ENCODE measurements at places on chromosomes 1 and 21.

DNA sequence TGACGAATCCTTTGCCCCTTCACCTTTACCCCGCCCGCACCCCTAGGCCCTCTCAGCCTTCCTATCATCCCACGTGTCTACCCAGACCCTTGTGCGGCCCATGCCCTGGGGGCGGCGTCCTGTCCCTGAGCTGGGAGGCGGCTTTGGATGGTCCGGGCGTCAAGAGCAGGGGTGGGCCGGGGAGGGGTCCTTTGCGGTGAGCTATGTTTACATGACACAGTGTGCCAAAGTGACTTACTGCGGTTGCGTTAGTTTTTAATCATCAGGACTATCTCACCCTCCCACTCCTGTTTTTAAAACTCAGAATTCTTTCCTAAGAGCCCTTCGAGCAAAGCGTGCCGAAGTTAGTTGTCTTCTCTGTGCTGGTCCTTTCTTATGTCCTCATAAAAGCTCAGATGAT lies 144.6 kb downstream of the PGBD5 start:
- DNase-seq = no peak

GRCh38 chr1:221182791-221183533 lies 303.7 kb downstream of the HLX start:
- no peak for DNase-seq

- no peak for DNase-seq
Measured at GRCh38 chr1:43206600-43207228, 34.6 kb downstream of the CFAP57 start.

DNA sequence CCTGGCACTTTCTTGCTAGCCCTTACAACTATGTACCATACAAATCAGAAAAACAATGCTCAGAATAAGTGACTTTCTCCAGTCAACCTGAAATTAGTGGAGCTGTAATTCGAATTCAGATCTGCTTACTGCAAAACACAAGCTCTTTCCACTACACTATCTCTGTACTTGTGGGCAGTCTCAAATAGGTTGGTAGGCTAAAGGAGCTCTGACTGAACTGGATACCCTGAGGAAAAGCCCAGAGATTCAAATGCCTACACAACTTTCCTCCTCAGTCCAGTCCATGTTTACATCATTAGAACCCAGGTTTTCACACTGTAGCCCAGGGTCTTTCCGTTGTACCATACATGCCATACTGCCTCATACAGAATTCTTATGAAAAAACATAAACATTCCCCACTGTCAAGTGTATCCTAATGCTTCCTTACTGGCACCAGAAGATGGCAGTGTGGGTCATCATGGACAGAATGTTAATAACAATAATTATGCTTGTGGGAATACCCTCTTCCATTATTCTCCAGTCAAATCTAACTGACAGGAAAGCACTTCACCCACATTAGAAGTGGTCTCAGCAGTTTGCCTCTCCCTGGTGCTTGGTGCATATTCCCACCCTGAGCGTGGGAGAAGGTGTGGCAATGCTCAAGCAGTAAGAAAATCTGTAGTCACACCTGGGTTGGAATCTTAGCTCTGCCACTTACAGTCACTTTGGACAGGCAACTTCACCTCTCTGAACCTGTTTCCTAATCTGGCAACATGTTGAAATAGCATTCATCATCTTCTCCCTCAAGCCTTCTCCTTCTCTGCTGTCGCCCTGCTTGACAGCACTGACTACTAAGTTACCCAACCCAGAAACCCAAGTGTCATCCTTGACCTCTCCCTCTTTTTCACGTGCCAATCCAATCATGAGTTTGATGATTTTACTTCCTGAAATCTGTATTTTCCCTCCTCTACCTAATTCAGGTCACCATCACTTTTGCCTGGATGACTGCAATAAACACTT lies 14.4 kb upstream of the ZFYVE9 start:
- peak; percentile 6 for DNase-seq

DNA sequence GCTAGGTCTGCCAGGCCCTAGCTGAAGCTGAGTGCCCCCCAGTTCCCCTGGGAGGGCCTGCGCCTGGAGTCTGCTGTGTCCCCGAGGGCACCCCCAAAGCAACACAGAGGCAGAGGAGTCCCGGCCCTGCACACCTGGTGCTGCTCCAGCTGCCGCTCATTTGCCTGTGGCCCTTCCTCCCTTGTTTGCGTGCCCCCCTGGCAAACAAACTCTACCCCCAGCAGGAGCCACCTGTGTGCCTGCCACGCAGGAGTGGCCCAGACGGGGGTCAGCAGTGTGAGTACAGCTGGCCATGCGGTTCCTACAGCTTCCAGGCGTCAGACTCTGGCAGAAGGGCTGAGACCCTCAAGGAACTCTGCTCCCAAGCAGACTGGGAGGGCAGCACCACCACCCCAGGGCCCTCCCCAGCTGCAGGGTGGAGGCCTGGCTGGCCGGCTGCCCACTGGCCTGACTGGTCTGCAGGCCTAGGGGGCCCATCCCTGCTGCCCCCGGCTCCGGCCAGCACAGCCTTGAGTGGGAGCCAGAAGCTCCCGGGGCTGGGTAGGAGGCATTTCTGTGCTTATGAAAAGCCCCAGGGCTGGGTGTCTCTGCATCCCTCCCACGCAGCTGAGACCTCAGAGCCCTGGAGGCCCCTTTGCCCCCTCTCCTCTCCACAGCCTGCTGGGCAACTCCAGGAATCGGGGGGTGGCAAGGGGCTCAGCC lies 563 bp upstream of the TAS1R3 start:
- DNase-seq = no peak

DNA sequence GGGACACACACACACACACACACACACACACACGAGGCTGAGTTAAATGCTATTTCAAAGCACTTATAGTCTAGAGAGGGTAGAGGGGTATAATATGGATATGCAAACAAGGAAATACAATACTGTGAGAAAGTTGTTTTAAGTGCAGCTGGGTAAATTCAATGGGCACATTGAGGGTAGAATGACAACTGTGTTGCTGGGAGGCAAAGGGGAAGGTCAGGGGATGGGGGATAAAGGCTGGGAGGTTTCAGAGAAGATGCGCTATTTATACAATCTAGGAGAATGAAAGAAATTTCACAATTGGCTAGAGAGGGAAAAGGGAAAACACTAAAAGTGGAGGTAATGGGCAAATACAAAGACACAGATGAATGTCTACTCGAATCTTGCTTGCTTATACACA lies 19.4 kb downstream of the EXTL2 start:
- DNase-seq = no peak

GRCh38 chr21:14584357-14585095 lies 38.4 kb upstream of the SAMSN1 start:
- DNase-seq = no peak

- DNase-seq = no peak
Measured at GRCh38 chr1:243898278-243898677, 48.2 kb upstream of the AKT3 start.

- DNase-seq = no peak
Measured at GRCh38 chr1:4674676-4675075, 20.3 kb downstream of the AJAP1 start.

GRCh38 chr1:94258873-94259331 lies 21.5 kb upstream of the ARHGAP29 start:
- no peak for DNase-seq

- DNase-seq = no peak
Measured at GRCh38 chr21:31213787-31214186, 130.3 kb downstream of the TIAM1 start.

GRCh38 chr1:40372658-40373322 lies 737 bp upstream of the SMAP2 start:
- DNase-seq = no peak

DNA sequence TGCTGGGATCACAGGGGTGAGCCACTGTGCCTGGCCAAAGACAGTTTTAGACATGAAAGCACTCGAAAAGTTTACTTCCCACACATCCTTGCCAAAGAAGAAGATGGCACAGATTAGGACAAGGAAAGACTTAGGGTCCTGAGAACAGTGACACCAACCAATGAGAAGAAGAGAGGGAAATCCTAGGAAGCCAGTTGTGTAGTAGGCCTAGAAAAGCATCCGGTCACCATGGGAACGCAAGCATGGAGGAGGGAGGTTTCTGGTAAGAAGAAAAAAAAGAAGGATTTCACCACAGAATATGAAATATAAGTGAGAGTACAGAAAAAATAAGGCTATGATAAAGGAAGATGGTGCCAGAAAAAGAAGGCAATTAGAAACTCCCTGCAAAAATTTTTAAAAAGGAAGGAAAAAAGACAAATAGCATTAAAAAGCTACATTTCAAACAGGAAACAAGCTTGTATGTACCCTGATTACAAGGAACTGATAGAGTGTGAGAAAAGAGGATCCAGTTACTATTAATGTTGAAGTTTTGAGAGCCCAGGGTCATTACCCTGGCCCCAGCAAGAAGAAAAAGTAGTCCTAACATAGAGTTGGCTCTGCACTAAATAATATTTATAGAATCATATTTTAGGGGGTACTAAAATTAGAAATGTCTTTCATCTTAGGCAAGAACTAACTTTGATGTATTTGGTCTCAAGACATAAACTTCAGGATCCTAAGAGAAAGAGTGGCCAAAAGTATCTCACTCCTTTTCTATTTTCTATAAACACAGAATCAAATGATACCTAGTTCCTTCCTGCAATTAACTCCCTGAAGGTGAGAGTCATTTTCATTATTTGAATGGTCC lies 16.1 kb downstream of the DIPK1A start:
- DNase-seq = no peak

GRCh38 chr1:112808861-112809684 lies 93.9 kb upstream of the PPM1J start:
- DNase-seq = peak; percentile 47

GRCh38 chr1:192225266-192225665 lies 67.0 kb downstream of the RGS18 start:
- DNase-seq = no peak

DNA sequence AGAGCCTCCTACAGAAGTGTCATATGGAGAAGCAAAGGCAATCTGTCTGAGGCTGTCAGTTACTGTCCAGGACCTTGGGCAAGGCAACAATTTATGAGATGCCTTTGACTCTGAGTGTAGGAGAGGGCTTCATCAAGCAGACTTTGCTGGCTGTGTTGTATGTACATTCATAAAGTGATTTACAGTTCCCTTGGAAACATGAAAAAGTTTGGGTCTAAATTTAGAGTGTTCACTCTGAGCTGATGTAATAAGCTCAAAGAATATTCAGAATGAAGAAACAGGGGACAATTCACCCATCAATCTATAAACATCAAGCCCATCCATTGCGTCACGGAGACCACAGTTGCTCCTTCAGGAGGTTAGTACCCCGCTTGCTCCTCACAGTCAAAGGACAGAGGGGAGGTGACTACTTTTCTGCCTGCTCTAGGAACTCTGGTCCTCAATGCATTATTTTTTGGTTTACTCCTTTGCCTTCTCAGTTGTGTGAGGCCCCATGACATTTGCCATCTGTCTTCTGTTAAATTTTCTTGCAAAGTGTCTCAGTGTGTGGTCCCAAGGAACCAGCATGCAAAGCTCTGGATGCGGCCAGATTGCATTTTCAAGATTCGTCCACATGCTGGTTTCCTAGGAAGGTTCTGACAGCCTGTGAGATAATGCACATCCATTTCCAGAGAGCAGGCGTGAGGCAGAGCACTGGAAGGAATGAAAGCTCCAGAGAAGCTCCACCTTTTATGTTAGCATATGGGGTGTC lies 241.1 kb upstream of the KIAA0040 start:
- no peak for DNase-seq

DNA sequence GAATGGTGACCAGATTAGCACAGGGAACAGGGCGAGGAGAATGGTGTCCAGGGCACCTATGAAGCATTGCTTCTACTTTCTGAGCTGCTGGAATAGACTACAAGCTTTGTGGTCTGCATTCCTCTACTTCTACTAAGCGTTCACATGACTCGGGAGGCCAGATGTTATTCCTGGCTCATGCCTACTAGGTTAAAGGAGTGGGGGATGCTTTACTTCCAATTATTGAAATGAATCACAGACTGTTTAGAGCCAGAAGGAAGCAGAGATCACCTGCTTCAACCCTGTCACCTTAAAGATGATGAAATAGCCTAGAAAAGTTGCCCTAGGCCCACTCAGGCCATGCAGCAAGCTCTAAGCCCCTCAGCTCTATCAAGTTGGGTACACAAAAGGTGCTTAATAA lies 633.5 kb downstream of the KIF26B start:
- no peak for DNase-seq

DNA sequence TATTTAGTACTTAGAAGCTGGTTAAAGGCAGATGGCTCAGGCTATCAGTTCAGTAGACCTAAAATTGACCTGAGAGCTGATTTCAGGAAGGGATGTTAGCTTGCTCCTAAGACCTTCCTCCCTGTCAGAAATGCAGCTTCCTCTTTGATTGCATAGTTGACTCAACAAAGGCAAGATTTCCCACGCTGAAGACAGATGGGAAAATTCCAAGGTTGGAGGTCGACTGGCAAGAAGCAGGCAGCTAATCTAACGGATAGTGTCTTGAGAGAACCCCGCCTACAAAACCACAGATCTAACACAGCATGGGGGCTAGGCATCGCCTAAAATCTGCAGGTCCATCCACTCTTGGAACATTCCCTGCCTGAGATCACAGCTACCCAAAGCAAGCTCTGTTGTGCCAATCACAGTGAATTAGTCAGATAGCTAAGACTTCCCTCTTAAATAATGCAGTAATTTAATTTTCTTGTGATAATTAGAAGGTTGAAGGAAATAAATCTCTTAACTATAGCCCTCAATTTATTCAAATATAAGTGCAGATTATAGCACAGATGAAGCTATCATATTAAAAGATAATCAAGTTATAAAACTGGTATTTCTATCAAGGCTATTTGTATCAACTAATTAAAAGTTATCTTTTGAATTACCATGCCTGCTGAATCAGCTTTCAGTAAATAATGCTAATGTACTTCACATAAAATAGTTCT lies 357.8 kb upstream of the SGIP1 start:
- no peak for DNase-seq

- DNase-seq = no peak
Measured at GRCh38 chr1:32871364-32872191, 866 bp upstream of the FNDC5 start.

GRCh38 chr1:194277927-194278326 lies 1091.5 kb upstream of the B3GALT2 start:
- DNase-seq = no peak

- no peak for DNase-seq
Measured at GRCh38 chr1:2539312-2539907, 9.3 kb upstream of the HES5 start.

DNA sequence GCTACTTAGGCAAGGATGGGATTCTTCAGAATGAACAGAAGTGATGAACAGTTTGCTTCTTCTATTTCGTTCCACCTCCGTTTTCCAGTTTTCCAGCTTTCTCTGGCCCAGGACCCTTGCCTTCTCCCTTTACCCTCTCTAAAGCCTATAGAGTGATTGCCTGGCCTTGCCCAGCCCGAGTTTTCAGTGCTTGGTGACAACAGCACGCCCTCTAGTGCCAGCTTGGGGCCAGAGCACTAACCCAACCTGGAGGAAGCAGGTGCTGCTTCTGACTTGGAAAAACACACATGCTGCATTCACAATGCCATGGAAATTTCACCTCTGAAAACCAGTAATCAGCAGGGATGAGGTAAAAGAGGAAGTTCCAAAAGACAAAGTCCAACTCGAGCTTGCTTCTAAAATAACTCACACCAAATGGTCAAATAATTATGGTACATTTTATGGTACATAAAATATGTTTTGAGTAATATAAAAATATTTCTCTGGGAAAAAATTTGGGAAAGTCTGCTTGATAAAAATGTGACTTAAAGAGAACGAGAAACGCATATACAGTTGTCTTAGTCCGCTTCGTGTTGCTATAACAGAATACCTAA lies 26.1 kb downstream of the UBE2T start:
- DNase-seq = peak; percentile 65

GRCh38 chr21:44526096-44526997 lies 13.6 kb downstream of the KRTAP10-1 start:
- DNase-seq = no peak
